SIG-M5 (cell line): ENCODE measurements at places on chromosomes 11 and 22.

DNA sequence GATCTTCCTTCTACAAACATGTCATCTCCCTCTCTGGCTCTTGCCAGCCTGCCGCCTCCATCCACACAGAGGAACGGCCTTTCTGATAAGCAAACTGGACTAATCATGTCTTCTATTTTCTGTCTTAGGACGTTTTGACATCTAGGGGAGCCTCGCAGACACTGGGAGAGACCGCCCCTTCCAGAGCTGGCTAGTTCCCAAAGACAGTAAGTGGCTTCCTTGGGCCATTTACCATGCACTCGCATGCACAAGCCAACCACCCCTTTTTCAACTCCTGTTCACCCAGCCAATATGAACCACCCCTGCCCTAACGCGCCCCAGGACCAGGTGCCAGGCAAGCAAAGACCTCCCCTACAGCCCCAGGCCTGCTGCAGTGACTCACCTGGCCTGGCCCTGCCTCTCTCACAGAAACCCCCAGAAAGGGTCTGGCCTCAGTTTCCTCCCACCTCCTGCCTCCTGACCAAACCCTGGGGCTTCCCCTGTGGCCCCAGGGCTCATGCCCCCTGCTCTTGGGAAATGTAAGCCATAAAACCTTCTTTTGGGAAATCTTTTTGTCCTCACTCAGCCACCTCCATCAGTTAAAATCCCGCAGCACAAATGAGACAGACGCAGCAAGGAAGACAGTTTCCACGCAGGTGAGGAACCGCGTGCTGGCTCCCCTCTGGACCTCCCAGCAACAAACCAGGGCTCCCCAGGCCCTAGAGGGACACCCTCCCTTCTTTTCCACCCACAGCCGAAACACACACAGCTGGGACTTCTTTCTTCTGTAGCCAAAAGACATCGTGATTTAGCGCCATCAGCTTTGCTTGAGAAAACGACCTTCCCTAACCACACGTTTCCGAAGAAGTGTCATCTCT is 38.5 kb downstream of the SHANK2 start:
- DNase-seq = no peak

DNA sequence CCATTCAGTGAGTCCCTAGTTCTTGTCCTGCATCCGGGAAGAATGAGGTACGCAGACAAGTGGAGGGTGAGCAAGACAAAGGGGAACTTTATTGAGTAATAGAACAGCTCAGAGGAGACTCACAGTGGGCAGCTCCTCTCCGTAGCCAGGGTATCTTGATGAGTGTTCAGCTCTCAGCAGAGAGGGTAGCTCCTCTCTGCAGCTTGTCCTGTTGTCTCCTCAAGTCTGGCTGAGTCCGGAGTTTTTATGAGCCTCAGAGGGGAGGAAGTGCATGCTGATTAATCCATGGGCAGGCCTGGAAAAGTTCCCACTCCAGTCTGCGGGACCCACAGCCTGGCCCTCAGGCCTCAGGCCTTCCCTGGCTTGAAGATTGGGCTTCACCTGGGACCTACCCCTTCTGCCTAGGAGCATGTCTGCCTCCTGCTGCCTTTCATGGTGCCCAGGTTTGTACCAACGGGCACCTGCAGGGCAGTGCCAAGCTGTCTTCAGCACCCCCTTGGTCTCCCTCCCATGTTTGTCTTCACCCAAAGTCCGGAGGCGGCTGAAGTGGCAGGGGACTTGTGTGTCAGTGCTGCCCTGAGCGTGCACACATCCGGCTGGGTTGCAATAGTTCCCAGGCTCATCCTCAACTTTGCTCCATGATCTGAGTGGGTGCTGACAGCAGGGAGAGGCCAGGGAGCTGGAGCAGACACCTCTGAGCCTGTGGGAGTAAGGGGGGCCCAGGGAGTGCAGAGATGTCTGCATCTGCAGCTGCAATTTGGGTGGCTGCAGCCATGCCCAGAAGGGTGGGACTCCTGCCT is 134.2 kb downstream of the LDLRAD3 start:
- no peak for DNase-seq

DNA sequence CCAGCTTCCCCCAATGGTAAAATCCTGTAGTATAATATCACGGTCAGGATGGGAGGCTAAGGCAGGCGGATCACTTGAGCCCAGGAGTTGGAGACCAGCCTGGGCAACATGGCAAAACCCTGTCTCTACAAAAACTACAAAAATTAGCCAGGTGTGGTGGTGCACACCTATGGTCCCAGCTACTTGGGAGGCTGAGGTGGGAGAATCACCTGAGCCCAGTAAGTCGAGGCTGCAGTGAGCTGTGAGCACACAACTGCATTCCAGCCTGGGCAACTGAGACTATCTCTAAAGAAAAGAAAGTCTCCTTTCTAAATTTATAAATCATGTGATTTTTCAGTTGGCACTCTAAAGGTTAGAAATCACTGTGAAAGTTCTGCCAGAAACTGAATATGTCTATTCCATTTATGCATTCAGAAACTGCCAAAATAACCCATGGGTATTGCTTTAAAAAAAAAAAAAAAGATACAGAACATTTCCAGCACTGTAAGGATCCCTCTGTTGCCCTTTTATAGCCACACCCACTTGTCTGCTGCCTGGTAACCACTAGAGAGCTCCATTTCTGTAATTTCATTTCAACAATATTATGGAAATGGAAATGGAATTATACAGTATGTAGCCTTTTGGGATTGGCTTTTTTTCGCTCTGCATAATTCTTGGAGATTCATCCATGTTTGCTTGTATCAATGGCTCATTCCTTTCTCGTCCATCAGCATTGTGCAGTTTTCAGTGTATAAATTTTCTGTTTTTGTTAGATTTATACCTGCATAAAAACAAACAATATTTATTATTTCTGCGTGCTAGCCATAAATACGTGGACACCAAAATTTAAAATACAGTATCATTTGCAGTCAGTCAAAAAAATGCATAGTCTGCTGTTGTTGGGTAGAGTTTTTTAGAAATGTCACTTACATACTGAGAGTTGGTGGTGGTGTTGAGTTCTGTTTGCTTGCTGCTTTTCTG is 9.4 kb downstream of the CDC45 start:
- no peak for DNase-seq

- DNase-seq = no peak
Observed at GRCh38 chr11:9568854-9569587, 4.4 kb upstream of the WEE1 start.

GRCh38 chr11:94338651-94339050 is 34.3 kb downstream of the IZUMO1R start:
- DNase-seq = no peak

GRCh38 chr22:40473703-40474102 is 103.3 kb downstream of the SGSM3 start:
- no peak for DNase-seq

- no peak for DNase-seq
Observed at GRCh38 chr22:31680861-31681341, 18.9 kb upstream of the PISD start.

DNA sequence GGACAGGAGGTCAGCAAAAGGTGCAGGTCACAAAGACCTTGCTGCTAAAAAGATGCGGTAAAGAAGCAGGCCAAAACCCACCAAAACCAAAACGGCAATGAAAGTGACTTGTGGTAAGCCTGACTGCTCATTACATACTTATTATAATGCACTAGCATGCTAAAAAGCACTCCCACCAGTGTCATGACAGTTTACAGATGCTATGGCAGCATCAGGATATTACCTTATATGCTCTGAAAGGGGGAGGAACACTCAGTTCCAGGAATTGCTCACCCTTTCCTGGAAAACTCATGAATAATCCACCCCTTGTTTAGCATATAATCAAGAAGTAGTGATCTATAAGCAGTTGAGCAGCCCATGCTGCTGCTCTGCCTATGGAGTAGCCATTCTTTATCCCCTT is 45.2 kb upstream of the SLC5A12 start:
- DNase-seq = no peak

- no peak for DNase-seq
Observed at GRCh38 chr11:78332174-78332866, 85.3 kb downstream of the GAB2 start.

DNA sequence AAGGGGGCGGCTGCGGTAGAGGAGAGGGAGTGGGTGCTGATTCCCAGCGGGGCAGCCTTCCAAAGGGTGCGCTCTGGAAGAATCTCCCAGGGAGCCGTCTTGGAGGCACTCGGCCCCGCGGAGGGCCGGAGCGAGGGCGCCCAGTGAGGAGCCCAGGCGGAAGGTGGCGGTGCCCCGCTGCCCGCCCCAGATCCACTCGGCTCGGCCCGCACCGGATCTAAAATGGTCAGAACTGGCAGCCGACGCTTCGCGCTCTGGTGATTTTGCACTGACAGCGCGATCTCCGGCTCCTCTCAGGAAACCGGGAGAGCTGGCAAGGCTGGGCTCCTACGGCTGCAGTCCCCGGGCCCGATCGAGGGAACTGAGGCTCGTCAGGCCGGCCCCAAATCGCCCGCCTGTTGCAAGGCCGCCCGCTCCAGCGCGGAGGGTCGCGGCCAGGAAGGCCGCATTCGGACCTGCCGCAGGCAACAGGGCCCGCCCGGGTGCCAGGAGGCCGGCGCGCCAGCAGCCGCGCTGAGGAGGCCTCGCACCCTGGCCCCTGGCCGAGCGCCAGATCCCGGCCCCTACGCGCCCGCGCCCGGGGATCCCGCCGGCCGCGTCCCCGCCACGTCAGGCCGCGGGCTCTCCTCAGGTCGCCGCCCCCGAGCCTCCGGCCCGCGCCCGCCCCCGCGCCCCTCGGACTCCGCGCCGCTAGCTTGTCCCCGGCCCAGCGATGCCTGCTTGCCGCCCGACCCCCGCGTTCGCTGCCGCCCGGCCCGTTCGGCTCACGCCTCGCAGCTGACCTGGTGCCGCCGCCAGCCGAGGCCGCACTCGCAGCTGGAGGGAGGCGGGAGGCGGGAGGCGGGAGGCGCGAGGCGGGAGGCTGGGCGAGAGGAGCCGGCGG is at the start of gene KLHL22:
Gene KLHL22 (minus strand): TSS at position 818 of the 883 bp plus-strand sequence. CDS start 6,584 bp downstream, outside the sequence.
- no peak for DNase-seq

DNA sequence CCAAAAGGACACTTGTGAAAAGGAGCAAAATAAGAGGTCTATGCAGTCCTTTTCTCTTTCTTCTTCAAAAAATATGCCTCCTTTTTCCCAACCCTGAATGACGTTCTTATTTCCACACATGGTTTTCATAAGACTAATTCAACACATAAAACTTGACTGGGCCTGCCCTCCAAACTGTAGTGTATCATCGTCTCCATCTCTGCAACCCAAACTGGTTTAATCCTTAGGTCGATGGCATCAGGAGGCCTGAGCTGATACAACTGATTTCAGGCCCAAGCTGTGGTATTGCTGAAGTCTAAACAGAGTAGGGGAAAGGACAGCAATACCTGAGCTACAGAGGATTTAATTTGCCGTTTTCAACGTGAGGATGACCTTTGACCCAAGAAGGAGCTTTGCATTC is 130.0 kb upstream of the MTNR1B start:
- no peak for DNase-seq

GRCh38 chr11:122317305-122317704 is 201.3 kb upstream of the BLID start:
- no peak for DNase-seq

DNA sequence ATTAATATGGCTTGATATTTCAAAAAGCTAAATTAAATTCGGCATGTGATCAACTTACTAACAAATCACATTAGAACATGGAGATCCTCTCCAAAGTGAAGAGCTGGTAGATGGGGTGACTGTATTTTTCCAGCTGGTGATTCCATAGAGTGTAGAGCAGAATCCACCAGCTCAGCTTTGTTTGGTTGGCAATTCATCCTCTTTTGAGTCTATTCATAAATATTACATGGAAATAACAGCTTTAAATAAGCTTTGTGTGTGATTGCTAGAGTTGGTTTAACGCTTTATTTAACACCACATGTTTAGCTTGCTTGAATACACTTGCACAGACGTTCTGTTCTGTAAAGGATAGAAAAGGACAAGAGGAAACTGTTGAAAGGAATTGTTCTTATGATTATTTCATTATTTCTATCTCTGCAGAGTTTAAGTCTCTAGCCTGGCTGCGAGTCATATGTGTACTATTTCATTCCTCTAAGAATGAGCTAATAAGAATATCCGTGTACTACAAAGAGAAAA is 738.3 kb upstream of the KIRREL3 start:
- no peak for DNase-seq

- no peak for DNase-seq
Observed at GRCh38 chr22:33467620-33468095, 409.5 kb upstream of the SYN3 start.

DNA sequence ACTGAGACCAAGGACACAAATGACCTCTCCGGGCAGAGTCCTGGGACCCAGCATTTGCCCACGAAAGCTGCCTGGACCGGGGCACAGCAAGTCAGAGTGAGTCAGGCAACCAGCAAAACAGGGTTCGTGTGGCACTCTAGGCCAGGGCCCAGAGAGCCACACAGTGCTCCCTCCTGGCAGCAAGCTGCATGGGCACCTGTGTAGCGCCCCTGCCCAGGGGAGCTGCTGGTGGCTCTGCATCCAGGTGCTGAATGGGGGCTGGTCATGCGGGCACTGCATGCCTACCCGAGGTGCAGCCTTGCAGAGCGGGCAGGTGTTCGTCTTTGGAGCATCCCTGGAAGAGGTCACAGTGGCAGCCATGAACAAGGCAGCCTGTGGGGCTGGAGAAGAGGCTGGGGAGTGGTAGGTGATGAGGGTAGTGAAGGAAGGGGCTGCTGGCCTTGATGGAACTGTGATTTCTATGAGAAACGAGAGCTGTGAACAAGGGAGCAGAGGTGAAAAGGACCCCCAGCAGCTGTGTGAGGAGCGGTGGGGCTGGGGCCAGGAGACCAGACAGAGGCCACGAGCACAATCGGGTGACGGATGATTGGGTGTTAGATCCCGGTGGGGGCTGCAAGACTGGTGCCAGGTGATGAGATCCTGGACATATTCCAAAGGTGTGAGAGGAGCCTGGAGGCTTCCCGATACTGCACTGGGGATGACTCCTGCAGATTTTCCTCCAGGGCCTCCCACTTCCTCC is 63.3 kb downstream of the DGCR2 start:
- DNase-seq = no peak

GRCh38 chr11:67364783-67365722 is 8.3 kb downstream of the CLCF1 start:
- DNase-seq = no peak

GRCh38 chr11:47509077-47509536 is 43.8 kb downstream of the CELF1 start:
- no peak for DNase-seq

- DNase-seq = no peak
Observed at GRCh38 chr11:65572356-65573051, at the start of gene FAM89B. Gene FAM89B, plus strand, starts transcription at chr11:65572538. Its CDS starts 132 bp downstream, at chr11:65572670.

DNA sequence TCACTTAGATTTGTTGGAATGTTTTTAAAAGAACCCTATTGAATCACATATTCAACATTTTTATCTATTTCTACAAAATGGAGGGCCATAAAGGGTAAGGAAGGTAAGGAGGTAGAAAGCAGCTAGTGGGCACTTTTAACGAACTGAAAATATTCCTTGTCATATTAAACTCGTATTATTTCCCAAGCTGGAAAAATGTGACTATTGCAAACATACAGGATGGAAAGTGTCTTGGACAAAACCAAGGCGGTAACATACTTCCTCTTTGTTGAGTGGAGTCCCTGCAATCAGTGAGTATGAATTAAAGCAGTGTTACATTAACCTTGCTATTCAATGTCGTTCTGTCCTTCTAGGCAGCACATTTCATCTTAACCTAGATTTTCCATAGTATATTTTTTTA is 165.6 kb downstream of the RCN1 start:
- no peak for DNase-seq

GRCh38 chr22:35837101-35837727 is 119.5 kb downstream of the APOL5 start:
- DNase-seq = no peak

GRCh38 chr11:110362971-110363509 is 66.6 kb upstream of the RDX start:
- DNase-seq = no peak
